Stimulated activated CD4-positive, alpha-beta T cell treated with anti-CD3 and anti-CD28 coated beads, Interleukin-15, amount 100 ng/mL, for 1 hour (primary cell): ENCODE measurements at places on chromosomes 6 and 20.

DNA sequence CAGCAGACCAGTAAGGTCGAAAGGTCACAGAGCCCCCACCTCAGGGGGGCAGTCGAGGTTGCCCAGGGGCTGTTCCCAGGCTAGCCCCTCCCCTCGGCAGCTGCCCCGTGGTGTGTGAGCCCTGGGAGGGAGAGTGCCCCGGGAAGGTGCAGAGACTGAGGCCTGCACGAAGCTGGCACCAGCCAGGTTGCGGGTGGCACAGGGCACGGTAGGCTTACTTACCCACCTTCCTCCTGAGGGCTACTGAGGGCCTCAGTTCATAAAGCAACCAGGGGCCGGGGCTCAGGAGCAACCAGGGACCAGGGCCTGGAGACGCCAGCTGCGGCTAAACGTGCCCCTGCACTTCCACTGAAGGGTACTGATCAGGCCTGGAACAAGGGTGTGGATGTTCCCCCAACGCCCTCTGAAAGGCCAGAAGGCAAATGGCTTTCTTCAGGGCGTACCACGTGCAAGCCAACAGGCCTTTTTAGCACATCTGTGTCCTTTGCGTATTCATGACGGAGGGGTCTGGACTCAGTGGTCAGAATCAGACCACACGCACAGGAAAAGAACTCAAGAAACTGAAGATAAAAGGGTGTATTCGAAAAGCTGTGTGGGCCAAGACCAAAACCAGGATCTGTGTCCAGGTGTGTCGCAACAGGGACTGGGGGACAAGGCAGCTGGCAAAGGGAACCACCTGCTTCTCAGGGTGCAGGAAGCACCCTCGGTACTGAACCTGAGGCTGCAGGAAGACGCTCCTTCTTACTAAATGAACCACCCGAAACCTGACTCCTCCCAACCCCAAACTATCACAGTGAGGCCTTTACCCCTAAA, 24.5 kb upstream of the TCFL5 start:
- DNase-seq: no peak

DNA sequence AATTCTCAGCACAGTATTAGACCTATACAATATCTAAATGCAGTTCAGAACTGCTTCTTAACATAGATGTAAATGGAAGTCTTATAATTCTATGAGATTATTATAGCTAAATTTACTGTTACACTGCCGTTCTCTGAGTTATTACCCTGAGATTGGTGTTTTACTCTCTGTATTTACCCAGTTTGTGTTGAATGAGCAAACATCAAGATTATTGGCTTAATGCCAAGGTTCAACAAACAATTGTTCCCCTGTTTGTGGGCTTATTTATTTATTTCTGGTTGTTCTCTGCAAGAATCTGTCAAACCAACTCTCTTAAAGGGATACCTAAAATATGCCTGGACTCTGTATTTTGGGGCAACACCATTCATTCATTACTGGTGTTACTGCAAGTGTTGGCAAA, 5.2 kb upstream of the STMND1 start:
- DNase-seq: no peak

DNA sequence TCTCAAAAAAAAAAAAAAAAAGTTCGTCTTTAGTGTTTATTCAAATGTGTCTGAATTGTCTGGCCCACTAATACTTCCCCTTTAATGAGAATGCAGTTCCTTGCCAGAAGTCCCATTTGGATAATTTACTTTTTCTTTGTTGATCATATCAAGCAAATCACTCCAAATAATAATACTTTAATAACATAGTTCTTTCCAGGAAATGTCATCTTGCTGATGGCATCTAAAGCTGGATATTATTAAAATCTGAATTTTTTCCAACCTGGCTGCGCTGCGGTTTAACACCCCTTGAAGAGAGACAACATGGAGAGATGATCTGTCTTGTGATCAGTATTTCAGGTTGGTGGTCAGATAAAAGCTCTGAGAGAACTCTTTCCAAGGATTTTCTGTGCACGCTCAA, 111.2 kb upstream of the CNKSR3 start:
- DNase-seq: no peak

- no peak for DNase-seq
Observed at GRCh38 chr6:87102151-87102621, 7.3 kb upstream of the CGA start.

GRCh38 chr6:163324688-163325389, 89.7 kb upstream of the QKI start:
- DNase-seq: no peak

DNA sequence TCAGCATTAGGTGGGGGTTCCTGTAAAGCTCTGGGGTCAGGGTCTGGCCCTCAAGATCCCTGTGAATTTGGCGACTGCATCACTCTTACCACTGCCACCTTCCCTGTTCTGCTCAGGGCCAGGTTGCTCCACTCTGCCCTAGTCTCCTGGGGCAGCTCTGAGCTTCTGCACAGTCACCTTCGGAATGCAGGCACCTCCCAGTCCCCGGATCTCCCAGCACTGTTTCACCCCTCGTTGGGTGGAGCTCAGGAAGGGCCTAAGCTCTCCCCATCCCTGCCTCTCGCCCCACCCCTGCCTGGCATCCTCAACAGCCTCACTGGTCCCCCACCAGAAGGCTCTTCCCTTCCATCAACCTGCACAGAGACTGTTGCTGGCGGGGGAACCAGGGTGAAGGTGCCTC, 46.2 kb downstream of the YTHDF1 start:
- DNase-seq: no peak

- no peak for DNase-seq
Observed at GRCh38 chr6:156597095-156597494, 180.1 kb upstream of the ARID1B start.

DNA sequence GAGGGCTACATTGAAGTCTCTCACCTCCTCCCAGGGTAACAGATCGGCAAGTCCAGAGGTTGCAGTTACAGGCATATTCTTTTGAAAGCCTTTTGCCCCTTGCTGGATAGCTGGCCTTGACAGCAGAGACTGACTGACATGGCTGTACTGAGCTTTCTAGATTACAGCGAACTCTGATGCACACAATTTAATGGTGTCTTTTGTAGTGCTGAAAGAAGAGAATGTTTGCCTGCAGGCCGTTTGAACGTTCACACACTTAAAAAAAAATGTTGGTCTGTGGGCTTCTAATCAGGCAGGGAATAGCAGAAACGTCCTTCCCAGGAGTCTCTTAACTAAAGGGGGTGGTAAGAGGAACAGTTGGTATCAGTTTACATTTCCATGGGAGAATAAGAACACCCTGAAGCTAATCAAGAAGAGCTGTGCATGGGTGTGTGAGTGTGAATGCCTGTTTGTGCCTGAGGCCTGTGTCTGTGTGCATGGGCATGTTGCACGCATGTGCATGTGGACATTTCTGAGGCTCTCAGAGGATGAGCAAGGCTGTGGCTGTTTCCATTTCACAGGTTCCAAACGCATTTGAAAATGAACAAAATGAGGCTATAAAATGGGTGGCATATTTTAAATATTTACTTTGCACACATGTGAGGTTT, 213.9 kb upstream of the SSTR4 start:
- DNase-seq: no peak

DNA sequence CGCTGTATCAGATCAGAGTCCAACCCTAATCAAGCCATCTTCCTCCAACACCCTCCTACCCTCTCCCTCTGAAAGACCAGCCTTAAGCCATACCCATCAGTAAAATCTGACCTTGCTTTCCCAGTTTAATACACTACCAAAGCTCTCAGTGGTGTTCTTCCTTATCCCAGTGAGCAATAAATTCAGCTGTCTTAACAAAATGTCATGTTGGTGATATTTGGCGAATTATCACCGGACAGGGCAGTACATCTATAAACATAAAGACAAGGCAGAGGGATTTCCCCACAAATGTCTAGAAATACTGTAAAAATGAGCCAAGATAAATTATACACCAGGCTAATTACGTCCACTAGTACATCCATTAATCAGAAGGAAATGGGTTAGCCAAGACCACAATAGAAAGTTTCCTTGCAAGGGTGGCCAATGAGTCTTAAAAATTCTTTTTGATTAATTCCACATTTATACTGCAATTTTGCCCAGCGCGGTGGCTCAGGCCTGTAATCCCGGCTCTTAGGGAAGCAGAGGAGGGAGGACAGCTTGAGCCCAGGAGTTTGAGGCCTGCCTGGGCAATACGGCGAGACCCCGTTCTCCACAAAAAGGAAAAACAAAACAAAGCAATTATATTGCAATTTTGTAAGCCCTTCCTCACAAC, 905 bp downstream of the RARS2 start:
- no peak for DNase-seq

- no peak for DNase-seq
Observed at GRCh38 chr6:92684386-92684785, 735.0 kb downstream of the EPHA7 start.
